Stimulated activated CD4-positive, alpha-beta T cell treated with anti-CD3 and anti-CD28 coated beads, Interleukin-2, amount 100 ng/mL, for 24 hours (primary cell): ENCODE measurements at places on chromosomes 12 and 14.

GRCh38 chr12:100027671-100028070, 42.9 kb upstream of the ANKS1B start:
- no peak for DNase-seq

- DNase-seq = peak; percentile 41
Observed at GRCh38 chr14:20690848-20691640, 2.5 kb downstream of the ANG start.

DNA sequence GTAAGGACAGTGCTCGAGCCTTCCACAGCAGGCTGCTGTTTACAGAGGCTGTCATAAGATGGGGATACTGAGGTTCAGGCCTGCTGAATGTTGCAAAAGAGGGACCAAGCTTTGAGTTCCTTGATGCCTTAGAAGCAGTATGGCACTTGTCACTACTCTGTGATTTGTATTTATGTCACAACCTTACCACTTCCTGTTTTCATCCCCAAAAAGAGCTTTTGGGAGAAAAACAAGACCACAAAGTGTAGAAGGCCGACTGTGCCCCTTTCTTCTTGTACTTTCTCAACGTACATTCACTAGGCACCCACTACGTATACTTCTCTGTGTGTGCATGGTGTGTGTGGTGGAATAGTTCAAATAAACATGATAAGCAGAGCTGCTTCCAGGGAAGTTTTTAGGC, 90.1 kb downstream of the DRAM1 start:
- no peak for DNase-seq

DNA sequence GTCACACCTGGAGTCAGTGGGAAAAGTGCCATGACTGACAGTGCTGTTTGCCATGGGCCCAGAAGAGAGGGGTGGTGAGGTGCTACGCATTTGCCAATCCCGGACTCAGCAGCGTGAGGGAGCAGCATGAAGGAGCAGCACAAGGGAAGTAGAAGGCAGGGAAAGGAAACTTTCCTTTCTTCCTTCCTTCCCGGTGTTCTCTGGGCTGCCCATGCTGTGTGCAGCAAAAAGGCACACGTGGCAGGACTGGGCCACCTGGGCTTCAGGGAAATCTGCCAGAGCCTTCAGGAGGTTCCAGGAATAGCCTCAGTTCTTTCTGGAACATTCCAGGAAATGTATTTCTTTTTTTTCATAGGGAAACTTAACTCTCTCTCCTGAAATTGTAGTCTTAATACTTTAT, 23.0 kb downstream of the TRIM9 start:
- no peak for DNase-seq

- DNase-seq = no peak
Observed at GRCh38 chr14:61586544-61587055, 108.7 kb upstream of the HIF1A start.

GRCh38 chr12:93426412-93426805, 15.3 kb downstream of the UBE2N start:
- no peak for DNase-seq

GRCh38 chr12:1217191-1217949, 226.3 kb downstream of the ERC1 start:
- no peak for DNase-seq

GRCh38 chr14:69796797-69797500, at the start of gene SLC10A1:
SLC10A1 (minus strand) TSS chr14:69797241; CDS start chr14:69797155, 86 bp downstream.
- no peak for DNase-seq

GRCh38 chr12:108180255-108181094, 51.4 kb downstream of the WSCD2 start:
- DNase-seq = no peak

- DNase-seq = no peak
Observed at GRCh38 chr12:7403466-7403865, 40.5 kb downstream of the CD163L1 start.

DNA sequence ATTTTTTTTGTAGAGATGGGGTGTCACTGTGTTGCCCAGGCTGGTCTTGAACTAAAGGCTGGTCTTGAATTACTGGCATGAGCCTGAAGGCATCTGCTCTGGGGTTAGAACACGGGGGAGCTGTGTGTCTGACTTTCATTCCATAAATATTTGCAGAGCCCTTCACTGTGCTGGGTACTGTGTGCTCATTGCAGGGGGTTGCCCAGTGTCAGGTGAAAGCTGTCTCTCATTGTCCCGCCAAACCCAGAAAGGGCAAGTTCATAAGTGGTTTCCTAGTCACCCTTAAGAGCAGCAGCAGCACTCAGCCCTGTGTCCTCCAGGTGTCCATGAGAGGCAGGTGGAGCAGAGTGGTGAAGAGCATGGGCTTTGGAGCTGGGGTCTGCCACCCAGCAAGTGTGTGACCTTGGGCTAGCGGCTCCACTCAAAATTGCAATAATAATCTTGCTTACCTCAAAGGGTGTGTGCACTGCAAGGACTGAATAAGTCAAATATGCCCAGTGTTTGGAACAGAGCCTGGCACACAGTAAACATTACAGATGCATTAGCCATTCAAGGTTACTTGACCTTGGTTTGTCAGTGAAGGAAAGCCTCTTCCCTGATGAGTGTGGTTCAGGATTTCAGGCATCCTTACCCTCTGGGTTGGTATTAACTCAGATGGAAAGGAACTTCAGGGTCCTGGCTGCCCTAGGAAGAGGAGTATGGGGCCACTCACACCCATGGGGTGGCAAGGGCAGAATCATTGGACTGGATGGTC, 4.4 kb upstream of the SMIM41 start:
- no peak for DNase-seq

DNA sequence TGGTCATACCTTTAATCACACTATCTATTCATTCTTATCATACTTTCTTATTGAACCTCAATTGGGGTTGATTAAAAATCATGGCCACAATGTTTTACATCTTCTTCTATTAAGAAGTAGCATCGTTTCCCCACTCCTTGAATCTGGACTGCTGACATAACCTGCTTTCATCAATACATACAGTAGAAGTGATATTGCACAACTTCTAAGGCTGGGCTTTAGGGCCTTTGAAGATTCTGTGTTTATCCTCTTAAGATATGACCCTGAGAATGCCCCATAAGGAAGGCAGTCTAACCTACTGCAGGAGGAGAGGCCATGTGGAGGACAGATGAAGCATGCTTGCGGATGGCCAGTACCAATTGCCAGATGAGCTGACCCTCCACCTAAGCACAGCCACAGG, 1142.8 kb upstream of the SEL1L start:
- DNase-seq = no peak

DNA sequence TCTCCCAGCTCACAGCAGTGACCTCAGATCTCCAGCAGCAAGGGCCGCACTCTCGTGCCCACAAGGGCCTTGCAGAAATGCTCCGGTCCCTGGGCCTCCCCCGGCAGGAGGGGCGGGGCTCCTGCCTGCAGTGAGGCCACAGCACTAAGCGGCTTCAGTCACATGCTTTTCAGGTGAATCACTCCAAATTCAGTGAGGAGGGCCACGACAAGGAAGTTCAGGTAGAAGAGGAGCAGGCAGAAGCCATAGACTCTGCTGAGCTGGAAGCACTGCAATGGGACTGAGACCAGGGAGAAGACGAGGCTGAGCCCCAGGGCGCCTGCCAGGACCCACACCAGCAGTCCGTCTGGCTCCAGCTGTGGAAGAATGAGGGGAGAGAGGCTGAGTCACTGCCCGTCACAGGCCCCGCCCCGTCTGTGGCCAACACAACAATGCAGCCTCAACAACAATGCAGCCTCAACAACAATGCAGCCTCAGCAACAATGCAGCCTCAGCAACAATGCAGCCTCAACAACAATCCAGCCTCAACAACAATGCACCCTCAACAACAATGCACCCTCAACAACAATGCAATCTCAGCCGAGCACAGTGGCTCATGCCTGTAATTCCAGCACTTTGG, 35.2 kb downstream of the SLC8B1 start:
- DNase-seq = no peak

DNA sequence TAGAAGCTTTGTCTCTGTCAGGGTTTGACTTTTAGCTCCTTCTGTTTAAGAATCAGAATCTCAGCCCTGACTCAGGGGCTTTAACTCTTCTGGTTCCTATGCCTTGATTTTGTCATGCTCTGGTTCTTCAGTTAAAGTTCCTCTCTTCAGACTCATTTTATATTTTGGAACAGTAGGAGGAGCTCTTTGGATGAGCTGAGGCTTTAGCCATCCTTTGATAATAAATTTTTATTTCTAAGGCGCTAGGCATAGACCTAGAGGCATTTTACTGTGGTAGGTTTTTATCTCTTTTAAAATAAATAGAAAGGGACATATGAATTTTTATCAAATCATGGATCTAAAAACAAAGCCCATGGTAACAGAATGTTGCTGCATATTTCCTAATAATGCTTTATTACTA, 51.7 kb downstream of the ATP23 start:
- DNase-seq = no peak

- DNase-seq = no peak
Observed at GRCh38 chr12:112283546-112283945, 98.7 kb downstream of the HECTD4 start.

DNA sequence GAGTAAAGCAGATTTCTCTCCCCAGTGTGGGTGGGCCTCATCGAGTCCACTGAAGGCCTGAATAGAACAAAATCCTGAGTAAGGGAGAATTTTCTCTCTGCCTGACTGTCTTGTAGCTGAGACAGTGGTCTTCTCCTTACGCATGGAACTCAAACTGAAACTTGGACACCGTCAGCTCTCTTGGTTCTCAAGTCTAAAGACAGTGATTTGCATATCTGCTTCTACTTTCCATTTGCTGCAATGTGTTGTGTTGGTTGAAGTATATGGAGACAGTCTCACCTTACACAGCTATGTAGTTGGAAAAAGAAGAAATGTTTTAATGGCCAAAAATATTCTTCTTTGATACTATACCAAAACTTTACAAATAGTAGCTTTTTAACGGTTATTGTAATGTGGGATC, 160.2 kb upstream of the LMNTD1 start:
- DNase-seq = no peak

GRCh38 chr12:120630104-120630892, 10.1 kb upstream of the CABP1 start:
- no peak for DNase-seq

DNA sequence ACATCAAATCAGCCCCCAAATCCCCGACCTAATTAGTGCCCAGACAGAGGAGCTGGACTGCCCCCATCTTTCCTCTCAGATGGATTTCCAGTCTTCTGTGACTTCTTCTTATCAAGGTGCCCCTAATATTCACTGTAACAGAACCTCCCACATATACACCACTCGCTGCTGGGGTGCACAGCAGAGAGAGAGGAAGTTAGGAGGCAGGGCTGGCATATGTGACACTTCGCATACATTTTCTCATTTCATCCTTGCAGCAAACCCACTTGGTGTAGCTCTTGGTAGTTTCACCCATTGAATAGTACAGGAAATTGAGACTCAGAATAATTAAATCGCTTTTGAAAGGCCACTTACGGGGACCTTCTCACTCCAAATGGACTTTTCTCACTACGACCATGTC, 56.5 kb upstream of the CCND2 start:
- DNase-seq = no peak

GRCh38 chr12:2009623-2010022, 5.4 kb upstream of the DCP1B start:
- DNase-seq = no peak

DNA sequence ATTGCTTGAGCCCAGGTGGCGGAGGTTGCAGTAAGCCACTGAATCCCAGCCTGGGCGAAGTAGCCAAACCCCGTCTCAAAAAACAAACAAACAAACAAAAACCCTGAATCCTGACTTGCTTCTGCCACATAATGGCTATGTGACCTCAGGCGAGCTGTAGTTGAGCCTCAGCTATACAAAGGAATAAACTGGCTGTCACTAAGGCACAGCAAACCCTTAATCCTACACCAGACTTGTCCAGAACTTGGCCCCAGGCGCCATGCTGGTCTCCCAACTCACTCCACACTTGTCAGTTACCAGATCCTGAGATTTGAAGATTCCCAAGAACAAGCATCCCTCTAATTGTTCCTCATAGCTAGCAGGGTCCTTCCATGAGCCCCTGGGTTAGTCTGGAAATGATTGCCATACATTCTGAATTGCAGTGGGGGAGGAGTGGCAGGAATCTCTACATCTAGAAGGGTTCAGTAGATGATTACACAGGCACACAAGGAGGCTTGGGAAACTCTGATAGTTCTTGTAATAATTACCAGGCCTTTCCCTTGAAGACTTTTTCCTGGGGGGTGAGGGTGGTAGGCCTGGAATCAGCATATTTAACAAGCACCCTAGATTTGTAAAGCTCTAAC, 9.9 kb downstream of the MAP3K12 start:
- no peak for DNase-seq

GRCh38 chr12:112543751-112544150, 125.0 kb downstream of the PTPN11 start:
- DNase-seq = no peak

GRCh38 chr12:6443361-6443983, 1.3 kb upstream of the CD27 start:
- DNase-seq = peak; percentile 65

GRCh38 chr12:3200814-3201233, 123.6 kb downstream of the TSPAN9 start:
- DNase-seq = no peak

GRCh38 chr12:54937376-54937775, 47.2 kb downstream of the TESPA1 start:
- no peak for DNase-seq

GRCh38 chr12:130829391-130830245, 9.4 kb downstream of the STX2 start:
- DNase-seq = no peak

- no peak for DNase-seq
Observed at GRCh38 chr12:113854385-113855142, 111.6 kb downstream of the RBM19 start.

DNA sequence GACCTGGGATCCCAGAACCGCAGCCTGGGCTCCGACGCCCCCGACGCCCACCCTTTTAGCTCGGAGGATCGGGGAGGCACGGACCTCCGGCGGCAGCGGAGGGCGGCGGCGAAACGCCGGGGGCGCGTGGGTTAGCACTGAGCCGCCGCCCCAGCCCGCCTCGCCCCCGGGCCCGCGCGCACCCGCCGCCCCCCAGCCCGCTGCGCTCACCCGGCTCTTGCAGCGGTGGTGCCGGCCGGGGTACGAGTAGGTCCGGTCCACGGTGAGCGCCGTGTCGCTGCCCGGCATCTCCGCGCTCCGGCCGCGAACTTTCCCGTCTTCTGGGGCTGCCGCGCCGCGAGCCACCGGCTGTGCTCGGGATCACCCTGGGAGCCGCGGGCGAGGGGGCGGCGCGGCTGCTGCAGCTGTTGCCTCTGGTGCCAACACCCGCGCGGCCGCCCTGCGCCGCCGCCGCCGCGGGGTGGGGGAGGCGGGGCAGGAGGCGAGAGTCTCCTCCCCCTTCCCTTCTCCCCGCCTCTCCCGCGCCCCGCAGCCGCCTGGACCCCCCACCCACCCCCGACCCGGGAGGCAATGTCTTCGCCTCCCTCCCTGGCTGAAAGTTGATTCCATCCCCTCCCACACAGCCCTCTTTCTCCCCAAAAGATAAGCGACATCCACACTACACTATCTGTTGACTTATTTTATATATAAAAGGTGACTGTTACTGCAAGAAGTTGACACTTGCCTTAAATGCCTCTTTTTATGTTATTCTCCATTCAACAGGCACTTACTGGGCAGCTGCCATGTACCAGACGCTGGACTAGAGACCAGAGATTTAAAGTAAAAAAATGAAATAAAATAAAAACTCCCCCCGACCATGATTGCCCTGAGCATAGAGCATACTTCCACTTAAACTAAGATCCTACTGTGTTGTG, at the start of gene TMCC3:
TMCC3 (minus strand) TSS at position 415 of the 914 bp plus-strand sequence; CDS start at position 288, 127 bp downstream.
- peak; percentile 28 for DNase-seq

- no peak for DNase-seq
Observed at GRCh38 chr12:13836099-13836498, 145.3 kb downstream of the GRIN2B start.

- no peak for DNase-seq
Observed at GRCh38 chr14:51014086-51014485, 69.8 kb upstream of the PYGL start.
